Activated CD4-positive, alpha-beta T cell treated with anti-CD3 and anti-CD28 coated beads for 36 hours (primary cell): ENCODE measurements at places on chromosomes 5 and 9.

DNA sequence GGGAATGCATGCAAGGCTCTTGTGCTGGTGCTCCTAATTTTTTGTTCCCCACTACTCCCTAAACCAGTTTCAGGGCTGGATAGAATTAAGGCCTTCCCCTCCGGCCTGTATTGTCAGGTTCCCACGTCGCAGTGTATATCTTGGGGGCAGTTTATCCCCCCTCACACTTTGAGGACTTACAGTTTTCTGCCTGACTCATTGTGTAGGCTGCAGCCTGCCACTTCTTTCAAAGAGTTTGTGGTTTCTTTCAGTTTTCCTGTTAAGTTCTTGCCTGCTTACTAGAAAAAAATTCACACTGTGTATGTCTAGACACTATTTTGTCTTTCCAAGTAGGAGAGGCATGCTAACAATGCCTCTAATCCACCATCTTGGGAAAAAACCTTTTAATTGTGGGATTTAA is 28.4 kb upstream of the BTNL3 start:
- DNase-seq: no peak

- DNase-seq: no peak
These were observed 13.7 kb downstream of the HNRNPH1 start for GRCh38 chr5:179609834-179610108.

- peak; percentile 78 for DNase-seq
These were observed 8.4 kb upstream of the CERCAM start for GRCh38 chr9:128412120-128412790.

GRCh38 chr5:38557308-38557710 is 863 bp upstream of the LIFR start:
- no peak for DNase-seq

DNA sequence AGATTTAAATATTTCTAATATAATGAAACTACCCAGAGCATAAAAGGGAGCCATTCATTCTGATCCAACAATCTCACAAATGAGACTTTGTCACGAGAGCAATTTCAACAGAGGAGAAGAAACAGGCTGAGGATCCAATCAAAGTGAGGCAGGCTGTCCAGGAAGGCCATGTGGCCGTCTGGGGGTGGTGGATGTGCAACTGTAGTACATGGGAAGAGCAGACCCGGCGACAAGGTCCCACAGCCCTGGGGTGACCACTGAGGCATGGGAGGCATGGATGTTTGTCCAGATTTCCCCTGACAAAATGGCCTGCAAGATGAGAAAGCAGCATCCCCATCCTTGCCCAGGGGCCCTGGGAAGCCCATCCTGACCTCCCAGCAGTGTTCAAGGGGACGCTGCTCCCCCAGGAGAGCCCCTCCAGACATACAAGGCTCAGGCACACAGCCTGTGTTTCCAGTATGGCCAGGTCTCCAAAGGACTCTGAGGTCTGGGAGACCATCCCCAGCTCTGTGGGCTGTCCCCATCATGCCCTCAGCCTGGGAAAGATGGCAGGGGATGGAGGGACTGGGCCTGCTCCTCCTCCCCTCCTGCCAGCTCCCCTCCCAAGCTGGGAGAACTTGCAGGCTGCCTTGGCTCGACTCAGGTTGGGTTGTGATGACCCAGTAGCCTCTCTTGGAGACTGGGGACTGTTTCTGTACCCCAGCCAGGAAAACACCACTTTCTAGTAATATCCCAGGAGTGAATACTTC is 27.5 kb upstream of the FCN2 start:
- DNase-seq: no peak

DNA sequence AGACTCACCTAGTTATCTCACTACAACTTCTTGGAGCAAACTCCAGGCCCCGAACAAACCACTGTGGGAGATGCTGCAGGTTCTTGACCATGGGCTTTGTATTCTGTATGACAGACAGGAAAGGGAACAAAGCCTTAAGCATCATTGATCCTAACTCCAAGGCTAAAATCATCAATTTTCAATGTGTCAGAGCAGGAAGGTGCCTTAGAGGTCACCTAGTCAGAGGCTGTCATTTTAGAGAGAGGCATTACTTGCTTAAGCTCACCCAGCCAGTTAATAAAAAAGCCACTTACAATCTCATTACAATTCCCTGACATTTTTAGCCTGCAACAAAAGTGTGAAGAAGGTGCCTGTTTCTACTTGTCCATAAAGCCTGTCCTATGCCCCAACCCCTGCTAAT is 272.7 kb downstream of the FAM114A2 start:
- no peak for DNase-seq

- peak; percentile 12 for DNase-seq
These were observed 711 bp downstream of the PGGT1B start for GRCh38 chr5:115262011-115262320.
